ENCODE measurements at places on chromosomes 2 and 18.
A peak's percentile ranks its signal among the peaks of the same experiment; 100 is the strongest.

DNA sequence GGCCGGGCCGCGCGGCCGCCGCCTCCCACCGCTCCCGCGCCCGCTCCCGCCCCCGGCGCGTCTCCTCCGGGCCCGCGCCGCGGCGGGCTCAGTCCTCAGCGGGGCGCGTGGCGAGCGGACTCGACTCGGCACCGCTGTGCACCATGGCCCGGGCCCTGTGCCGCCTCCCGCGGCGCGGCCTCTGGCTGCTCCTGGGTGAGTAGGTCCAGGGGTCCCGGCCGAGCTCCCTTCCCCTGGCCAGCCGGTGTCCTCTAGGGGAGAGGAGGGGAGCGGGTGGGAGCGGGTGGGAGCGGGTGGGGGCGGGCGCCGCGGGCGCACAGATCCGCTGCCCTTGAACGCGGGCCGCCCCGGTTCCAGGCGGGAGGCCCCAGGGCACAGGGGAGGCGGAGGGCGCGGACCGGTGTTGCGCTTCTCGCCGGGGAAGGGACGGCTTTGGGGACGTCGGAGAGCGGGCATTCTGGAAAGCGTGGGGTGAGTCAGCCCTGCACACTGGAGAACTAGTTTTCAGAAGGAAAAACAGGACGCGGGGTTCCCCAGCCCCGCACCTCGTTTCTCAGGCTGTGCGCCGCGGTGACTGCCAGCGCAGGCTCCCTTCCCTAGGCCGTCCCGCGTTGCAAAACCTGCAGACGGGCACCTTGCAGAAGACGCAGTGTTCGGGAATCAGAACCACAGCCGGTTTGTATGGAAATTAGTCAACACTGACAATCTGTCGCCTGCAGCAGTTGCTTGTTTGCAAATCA, at the start of gene RAMP1:
TSS of gene RAMP1 (plus strand) at position 91 of the 740 bp plus-strand sequence. CDS start at position 144, 53 bp downstream.
- peak; percentile 49 for DNase-seq

DNA sequence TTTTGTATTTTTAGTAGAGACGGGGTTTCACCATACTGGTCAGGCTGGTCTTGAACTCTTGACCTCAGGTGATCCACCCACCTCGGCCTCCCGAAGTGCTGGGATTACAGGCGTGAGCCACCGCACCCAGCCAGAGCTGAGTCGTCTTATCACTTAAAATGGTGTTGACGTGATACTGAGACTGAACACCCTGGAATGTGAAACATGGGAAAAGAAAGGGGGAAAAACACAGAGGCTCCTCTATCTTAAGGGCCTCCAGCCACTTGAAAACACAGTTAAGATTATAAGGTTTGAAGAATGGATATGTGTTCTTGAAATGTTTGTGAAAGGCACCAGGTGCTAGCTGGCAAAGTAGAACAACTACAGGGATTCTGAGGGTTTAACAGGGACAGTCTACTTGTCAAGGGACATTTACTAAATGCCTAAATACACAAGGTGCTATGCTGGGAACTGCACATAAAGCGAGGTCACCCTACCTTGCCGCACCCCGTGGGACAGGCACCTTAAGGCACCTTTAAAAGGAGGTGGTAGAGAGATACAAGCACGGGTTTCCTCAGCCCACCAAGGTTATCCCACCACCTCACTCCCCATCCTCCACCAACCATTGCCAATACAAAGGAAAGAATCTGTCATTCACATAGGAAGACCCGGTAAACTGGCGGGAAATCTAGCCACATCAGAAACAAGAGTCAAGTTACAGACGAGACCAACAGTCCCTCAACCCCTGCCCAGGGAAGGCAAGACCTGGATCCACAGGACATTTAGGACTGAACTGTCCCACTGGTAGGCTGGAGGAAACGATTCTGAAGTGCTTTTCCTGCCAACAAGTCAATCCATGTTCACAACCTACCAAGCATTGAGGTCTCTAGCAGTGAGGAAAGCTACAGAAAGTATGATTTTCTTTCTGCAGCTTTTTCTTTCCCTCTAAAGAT, 43.4 kb downstream of the STK39 start:
- no peak for DNase-seq

DNA sequence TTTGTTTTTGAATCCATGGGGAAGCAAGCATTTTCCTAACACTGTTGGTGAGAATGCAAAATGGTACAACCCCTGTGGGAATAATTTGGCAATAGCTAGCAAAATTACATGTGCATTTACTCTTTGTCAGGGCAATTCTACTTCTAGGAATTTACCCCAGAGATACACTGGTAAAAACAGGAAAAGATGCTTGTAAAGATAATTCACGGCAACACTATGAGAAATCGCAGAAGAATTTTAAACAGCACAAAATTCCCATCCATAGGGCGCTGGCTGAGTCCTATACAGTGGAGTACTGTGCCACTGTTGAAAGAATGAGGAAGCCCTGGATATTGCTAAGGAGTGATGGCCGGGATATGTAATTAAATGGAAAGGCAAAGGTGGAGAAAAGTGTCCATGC, 75.8 kb downstream of the DGKD start:
- DNase-seq: no peak

- no peak for DNase-seq
These were observed 104.7 kb upstream of the OTOS start for GRCh38 chr2:240245184-240245583.

GRCh38 chr2:237860273-237860935, 981 bp downstream of the RAMP1 start:
- DNase-seq: peak; percentile 52

GRCh38 chr2:174617120-174617519, 19.5 kb upstream of the WIPF1 start:
- no peak for DNase-seq

- no peak for DNase-seq
These were observed 111.9 kb downstream of the OSR1 start for GRCh38 chr2:19246496-19246895.

DNA sequence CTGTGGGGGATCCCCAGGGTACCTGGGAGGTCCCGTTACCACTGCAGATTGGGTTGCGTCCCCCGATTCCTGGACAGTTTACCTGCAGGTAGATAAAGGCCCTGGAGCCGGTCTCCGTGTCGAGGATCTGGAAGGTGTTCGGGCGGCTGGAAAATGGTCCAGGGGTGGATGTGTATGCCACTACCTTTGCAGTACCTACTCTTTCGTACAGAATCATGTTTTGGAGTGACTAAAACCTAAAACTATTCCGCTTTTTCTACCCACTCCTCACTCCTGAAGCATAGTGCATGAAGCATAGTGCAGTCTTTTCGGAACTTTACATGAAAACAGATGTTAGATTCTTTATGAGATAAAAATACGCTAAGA, 418 bp downstream of the WDR75 start:
- DNase-seq: no peak

DNA sequence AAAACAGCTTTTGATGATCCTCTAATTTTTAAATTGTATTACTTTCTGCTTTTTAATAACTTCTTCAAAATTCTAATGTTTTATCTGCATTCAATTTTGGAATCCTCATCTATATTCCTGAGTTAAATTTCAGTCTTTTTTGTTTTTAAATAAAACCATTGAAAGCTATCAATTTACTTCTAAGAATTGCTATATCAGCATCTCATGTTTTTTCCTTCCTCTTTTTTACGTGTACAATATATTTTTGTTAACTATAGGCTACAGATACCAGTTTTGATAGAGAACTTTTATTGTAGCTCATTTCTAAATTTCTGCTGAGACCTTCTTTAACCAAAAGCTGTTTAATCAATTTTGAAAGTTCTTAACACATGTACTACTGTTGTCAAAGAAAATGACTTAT, 84.5 kb downstream of the SS18 start:
- DNase-seq: no peak

GRCh38 chr2:76469066-76469465, 758.4 kb upstream of the GCFC2 start:
- DNase-seq: no peak

- no peak for DNase-seq
These were observed 33.0 kb upstream of the GATA6 start for GRCh38 chr18:22136395-22136794.

DNA sequence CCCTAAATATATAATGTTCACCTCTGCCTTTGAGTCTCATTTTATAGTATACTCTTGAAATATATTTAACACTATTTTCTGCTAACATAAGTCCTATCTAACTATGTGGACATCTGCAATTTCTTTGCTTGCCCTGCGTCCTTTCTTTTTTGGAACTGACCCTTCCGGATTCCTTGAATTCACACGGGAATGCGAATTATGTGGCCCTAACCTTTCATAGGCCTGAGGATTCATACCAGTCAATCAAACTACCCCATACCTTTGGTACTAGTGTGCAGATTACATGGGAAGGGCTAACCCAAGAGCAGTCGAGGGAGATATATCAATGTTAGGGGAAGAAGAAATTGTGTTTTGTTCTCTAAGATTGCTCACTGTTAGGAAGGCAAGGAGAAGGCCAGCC, 56.4 kb downstream of the NRXN1 start:
- DNase-seq: no peak

- no peak for DNase-seq
These were observed 169.6 kb upstream of the SIX2 start for GRCh38 chr2:45178854-45179253.

DNA sequence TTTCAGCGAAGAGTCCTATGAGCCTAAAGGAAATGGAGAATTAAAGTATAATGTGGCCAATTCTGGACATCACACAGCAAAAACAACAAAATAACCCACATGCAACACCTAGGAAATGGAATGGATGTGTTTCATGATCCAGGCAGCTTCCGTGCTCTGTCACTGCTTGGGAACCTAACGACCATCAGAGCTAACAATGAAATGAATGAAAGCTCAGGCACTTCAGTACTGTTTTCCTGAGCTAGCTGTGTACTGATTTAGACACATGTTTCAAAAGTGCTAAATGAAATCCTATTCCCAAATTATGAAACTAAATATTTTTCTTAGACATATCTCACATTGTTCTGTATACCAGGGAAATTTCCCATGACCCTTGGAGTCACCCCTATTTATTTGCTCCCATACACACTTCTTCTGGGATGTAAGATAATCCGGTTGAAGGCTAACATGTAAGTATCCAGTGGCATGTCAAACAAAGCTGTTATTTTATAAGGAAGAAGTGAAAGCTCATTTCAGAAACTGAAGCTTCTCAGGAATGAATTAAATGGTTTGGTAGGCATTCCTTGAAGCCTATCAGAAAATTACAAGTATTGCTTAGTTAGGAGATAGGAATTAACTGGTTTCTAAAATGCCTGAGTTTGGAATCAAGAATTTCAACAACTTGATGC, 108.5 kb upstream of the RND3 start:
- DNase-seq: no peak

DNA sequence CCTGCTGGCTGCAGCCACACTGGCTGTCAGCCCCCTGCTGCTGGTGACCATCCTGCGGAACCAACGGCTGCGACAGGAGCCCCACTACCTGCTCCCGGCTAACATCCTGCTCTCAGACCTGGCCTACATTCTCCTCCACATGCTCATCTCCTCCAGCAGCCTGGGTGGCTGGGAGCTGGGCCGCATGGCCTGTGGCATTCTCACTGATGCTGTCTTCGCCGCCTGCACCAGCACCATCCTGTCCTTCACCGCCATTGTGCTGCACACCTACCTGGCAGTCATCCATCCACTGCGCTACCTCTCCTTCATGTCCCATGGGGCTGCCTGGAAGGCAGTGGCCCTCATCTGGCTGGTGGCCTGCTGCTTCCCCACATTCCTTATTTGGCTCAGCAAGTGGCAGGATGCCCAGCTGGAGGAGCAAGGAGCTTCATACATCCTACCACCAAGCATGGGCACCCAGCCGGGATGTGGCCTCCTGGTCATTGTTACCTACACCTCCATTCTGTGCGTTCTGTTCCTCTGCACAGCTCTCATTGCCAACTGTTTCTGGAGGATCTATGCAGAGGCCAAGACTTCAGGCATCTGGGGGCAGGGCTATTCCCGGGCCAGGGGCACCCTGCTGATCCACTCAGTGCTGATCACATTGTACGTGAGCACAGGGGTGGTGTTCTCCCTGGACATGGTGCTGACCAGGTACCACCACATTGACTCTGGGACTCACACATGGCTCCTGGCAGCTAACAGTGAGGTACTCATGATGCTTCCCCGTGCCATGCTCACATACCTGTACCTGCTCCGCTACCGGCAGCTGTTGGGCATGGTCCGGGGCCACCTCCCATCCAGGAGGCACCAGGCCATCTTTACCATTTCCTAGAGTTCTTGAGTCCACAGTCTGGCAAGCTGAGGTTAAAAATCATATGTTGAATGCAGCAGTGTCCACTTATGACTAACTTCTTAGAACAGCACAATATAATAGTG, 741 bp downstream of the GPR148 start:
- no peak for DNase-seq

DNA sequence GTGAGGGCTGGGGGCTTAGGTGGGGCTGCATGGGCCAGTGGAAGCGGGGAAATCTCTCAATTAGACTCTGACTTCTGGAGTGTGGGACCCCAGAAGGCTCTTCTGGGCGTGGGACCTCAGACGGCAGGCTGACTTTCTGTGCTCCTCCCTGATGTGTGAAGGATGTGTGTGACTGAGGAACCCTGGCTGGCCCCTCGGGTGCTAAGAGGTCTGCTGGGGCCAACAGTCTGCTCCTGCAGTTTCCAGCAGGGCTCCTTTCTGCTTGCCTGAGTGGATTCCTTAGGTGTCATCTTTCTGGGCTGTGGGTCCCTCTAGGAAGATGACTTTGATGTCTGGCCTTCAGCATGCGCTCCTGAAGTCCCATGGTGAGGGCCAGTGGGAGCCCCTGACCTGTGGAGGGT, 167.5 kb downstream of the DYSF start:
- DNase-seq: no peak

GRCh38 chr2:36407413-36407812, 51.8 kb downstream of the CRIM1 start:
- no peak for DNase-seq

DNA sequence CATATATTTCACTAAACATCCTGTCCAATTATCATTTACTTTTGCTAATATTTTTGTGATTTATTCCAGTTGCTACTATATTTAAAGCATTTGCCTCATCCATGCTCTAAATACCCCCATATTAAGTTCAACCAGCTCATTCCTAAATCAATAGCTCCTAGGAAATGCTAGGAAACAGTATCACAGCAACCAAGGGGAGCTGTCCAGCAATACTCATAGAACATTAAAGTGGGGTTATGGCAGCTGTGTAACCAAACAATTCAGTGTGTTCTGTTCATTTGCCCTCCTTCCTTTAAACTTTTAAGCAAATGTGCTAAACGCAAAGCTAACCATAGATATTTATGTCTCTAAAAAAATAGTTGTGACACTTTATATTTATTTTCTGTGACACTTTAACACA, 41.1 kb downstream of the ACVR1C start:
- DNase-seq: no peak

Measured in frontal cortex (tissue), 4 donors.